ENCODE measurements at places on chromosomes 5 and 9.

- no peak for DNase-seq
Observed at GRCh38 chr9:121999556-121999955, 93.6 kb downstream of the TTLL11 start.

GRCh38 chr5:99586878-99587277 is 658.1 kb upstream of the CHD1 start:
- DNase-seq, result no peak

GRCh38 chr9:135490980-135491464 is 9.5 kb upstream of the MRPS2 start:
- DNase-seq, result no peak

DNA sequence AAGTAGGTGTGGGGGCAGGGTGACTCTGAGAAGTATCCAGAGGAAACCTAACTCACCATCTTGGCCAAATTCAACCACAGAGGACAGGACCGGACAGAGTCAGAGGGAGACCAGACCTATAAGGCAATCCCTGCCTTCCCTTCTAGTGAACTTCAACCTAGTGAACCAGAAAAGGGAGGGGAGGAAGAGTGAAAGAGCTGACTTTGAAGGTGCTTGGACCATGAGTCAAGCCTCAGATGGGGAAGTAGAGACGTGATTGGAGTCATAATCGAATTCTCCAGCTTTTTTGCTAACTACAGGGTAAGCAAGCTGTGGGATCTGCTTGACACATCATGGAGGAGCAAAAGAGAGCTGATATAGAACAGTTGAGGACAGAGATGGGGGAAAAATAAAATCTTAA is 18.8 kb upstream of the KIF2A start:
- DNase-seq, result no peak

DNA sequence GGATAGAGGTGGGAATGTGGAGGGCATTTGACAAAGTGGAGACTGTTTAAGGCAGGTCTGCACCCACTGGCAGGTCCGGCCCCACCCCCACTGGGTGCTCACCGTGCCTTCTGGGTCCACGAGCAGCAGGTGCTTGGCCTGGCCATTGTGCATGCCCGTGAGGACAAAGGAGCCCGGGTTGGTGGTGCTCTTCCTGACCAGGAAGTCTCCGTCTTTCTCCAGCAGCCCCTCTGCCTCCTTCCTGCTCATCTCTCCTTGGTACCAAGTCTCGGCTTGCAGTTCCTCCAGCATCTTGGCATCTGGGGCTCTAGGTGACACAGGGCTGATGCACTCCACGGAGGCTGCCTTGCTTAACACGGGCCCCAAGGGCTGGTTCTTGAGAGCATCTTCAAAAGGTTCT is 46.6 kb downstream of the S1PR3 start:
- no peak for DNase-seq

DNA sequence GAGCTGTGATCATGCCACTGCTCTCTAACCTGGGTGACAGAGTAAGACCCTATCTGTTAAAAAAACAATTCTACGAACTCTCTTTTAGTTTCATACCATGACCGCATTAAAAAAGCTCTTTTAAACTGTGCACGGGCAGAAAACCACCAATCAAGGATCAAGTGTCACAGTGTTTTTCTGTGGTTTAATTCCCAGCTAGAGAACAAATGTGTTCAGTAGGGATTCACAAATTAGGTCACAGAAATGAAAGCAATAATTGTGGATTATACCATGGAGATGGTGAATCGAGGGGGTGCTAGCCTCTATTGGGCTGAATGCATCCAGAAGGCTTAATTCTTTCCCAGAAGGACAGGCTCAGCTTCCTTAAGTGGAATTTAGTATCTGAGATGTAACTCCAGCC is 79.1 kb downstream of the ATG10 start:
- no peak for DNase-seq

- no peak for DNase-seq
Observed at GRCh38 chr9:89519366-89519805, 21.5 kb upstream of the SEMA4D start.

DNA sequence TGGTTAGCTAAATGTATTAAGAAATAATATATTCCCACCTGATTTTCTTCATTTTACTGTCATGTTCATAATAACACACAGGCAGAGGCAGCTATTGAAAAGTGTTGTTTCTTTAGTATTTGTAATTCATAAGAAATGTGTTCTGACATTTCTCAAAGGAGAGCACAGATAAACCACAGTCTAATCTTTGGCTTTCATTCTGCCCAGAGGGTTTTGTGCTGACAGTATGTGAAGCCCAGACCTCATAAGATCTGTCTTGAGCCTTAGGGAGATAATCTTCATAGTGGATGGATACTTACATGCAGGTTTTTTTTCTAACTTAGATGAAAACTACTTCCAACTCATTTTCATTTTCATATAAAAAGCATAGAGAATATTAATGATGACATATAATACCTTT is 206.1 kb downstream of the CHSY3 start:
- DNase-seq, result no peak

- DNase-seq, result no peak
Observed at GRCh38 chr5:119373449-119373858, 17.6 kb downstream of the TNFAIP8 start.

- no peak for DNase-seq
Observed at GRCh38 chr5:125713109-125713805, 710.0 kb upstream of the GRAMD2B start.

- peak; percentile 79 for DNase-seq
Observed at GRCh38 chr9:3740690-3741419, 215.1 kb upstream of the RFX3 start.

- DNase-seq, result no peak
Observed at GRCh38 chr9:35689542-35690293, at the start of gene TPM2. TPM2 (minus strand) TSS chr9:35689925; CDS start chr9:35689817, 108 bp downstream.

- no peak for DNase-seq
Observed at GRCh38 chr9:107312376-107313050, 29.4 kb downstream of the RAD23B start.

GRCh38 chr9:137703842-137704508 is 85.2 kb downstream of the EHMT1 start:
- DNase-seq, result no peak

GRCh38 chr9:99253772-99254431 is 31.8 kb downstream of the SEC61B start:
- no peak for DNase-seq

DNA sequence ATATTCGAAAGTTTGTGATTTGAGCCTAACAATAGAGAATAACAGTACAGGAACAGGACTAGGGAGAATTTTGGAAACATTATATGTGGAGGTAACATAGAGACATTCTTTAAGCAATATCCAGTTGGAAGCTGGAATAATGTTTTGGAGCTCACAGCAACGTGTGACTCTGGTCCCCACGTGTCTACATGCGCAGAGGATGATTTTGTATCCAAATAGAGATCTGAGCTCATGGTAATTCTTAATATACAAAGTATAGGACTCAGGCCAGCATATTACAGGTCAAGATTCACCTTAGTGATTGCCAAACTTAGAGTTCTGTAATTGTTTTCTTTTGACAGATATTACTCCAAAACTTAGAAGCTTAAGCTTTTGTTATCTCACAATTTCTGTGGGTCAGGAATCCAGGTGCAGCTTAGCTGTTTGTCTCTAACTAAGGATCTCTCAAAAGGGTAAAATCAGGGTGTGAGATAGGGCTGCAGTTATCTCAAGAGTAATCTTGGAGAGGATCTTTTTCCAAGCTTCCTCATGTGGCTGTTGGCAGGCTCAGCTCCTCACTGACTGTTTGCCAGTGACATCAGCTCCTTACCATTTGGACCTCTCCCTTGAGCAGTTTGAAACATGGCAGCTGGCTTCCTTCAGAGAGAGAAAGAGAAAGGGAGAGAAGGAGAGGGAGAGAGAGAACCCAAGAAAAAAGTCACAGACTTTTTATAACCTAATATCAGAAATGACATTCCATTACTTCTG is 272.0 kb upstream of the ZNF462 start:
- no peak for DNase-seq

- DNase-seq, result no peak
Observed at GRCh38 chr9:12935714-12936113, 160.9 kb downstream of the LURAP1L start.

DNA sequence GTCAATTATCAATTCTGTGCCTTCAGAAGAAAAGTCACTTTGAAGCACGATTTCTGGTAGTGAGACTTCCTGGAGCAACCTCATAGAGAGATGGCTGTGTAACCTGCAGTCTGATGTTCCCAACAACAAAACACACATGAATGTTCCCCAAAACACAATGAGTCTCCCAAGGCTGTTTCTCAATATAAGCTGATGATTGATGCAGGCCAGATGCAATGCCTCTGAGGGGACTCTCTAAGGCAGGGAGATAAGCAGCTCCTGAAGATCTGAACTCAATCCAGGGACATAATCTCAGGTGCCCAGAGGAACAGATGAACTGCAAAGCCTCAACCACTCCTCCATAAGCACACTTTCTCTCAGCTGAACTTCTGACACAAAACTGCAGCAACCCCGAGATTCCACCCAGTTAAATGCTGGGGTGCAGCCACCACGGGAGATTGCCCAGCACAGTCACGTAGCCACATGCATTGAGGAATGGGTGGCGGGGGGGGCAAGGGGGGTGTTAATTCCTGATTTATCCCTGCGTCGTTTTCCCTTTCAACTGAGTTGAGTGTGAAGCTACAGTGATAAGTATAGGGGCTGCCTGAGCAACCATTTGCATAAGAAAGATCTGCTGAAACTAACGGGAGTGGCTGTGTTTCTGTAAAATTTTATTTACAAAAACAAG is 122.7 kb upstream of the RASEF start:
- DNase-seq, result peak; percentile 32

GRCh38 chr5:54460181-54460919 is 4.9 kb downstream of the HSPB3 start:
- no peak for DNase-seq

DNA sequence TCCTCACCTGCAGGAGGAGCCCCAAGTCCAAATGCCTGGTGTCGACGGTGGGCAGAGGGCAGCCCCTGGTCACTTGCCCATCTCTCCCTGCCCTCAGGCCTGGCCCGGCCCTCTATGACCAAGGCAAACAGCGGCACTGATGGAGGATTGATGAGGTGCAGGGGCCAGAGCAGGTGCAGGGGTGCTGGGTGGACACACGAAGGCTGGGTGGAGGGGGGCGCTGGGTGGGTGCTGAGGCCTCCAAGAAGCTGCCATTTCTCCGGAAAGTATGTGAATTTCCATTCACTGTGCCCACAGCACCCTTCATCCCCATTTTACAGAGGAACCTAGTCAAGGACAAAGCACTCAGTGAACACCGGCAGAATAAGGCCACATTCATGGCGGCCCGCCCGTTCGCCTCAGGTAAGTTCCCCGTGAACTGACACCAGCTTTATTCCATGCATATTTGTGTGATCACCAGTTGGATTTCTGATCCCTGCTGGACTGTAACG is 143.8 kb upstream of the PPP1R26 start:
- DNase-seq, result no peak

DNA sequence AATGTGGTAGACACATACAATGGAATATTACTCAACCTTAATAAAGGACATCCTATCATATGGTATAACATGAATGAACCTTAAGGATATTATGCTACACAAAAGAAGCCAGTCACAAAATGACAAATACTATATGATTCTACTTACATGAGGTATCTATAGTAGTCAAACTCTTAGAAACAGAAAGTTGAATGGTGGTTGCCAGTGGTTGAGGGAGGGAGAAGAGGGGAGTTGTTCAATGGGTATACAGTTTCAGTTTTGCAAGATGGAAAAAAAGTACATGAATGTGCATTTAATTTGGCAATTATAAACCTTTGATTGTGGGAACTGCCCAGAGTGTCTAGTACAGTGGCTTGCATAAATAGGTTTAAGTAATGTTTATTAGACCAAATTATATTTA is 473.3 kb upstream of the ZNF608 start:
- DNase-seq, result no peak

DNA sequence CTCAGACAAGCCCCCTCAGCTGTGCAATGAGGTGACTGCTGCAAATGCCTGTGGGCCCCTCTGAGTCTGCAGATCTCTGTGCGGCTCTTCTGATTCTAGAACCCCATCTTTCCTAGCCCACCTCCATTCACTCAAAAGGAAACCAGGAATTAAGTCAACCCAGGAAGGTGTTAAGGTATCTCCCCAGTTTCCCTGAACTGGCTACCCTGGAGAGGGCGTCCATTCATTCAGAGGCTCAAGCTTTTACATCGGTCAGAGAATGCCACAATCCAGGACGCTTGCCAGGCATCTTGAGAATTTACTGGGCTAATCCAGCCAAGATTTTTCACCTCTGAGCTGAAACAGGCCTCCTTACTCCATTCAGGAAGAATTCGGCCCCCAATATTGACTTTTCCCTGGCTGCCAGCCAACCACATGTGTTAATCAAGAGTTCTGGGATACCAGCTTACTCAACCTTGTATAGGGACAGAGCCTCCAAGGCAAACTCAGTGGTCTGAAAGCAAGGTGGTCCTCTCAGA is 889 bp upstream of the ADAMTS12 start:
- DNase-seq, result no peak

GRCh38 chr9:121658166-121658565 is 6.7 kb downstream of the DAB2IP start:
- DNase-seq, result no peak

- no peak for DNase-seq
Observed at GRCh38 chr5:63959177-63959982, 2.9 kb downstream of the HTR1A start.

DNA sequence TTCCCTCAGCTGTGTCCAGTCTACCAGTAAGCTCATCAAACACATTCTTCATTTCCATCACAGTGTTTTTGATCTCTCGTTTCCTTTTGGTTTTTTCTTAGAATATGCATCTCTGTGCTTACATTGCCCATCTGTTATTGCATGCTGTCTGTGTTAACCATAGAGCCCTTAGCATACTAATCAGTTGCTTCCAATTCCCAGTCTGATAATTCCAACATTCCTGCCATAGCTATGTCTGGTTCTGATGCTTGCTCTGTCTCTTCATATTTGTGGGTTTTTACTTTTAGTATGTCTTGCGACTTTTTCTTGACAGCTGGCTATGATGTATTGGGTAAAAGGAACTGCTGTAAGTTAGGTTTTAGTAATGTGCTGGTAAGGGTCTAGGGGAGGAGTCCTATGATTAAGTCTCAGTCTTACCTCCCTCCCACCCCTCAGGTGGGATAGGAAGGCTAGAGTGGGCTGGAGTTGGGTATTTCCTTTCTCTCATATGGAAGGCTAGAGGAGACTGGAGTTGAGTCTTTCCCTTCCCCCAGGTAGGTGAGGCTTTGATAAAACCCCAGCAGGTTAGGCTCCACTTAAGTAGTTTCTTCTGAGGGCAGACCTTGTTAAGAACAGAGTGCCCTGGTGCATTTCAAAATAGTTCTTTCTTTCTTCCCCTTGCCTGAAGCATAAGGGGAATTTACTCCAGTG is 99.1 kb upstream of the RASGRF2 start:
- no peak for DNase-seq

GRCh38 chr9:35682051-35682450 is 7.7 kb downstream of the TPM2 start:
- DNase-seq, result no peak

All from HAP-1 (cell line).